Stimulated activated CD4-positive, alpha-beta T cell treated with anti-CD3 and anti-CD28 coated beads, TNF-alpha, amount 100 ng/mL, for 48 hours (primary cell): ENCODE measurements at places on chromosomes 5 and 9.

GRCh38 chr5:106331415-106331814, 1339.3 kb downstream of the EFNA5 start:
- DNase-seq = no peak

DNA sequence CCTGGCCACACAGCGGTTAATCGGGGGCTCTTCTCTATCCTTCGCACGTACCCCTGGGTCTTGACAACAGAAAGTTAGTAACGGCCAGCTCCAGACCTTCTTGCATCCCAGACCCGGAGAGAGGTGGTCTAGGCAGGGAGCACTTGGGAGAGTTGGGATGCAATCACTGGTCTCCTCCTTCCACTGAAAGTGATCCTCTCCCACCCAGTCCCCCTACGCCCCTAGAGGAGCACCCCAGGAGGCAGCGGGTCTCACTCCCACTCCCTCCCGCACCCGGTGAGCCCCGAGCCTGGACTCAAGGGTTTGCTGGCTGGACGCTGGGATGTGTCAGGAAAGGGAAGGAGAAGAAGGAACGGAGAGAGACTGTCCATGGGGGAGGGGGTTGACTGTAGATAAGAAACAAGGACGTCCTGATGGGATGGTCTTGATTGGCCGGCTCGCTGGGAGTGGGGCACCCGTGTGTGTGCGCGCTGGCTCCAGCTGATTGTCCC, 2.0 kb downstream of the RORB start:
- DNase-seq = no peak

- DNase-seq = no peak
Measured at GRCh38 chr5:77741608-77742007, 34.5 kb downstream of the TBCA start.

- DNase-seq = no peak
Measured at GRCh38 chr9:133991214-133991921, 756 bp downstream of the VAV2 start.

- no peak for DNase-seq
Measured at GRCh38 chr5:137148159-137148558, 351.0 kb downstream of the SPOCK1 start.

- no peak for DNase-seq
Measured at GRCh38 chr9:98944734-98945074, 997 bp downstream of the COL15A1 start.

GRCh38 chr5:106849266-106849665, 821.5 kb downstream of the EFNA5 start:
- no peak for DNase-seq
